Keratinocyte (primary cell): ENCODE measurements at places on chromosomes 6 and 20. TPM values are rescaled to one million over a fixed set of nuclear protein-coding genes. Genes with fewer than 3 reads are reported as not detected.

GRCh38 chr20:59937150-59937549 is 3.0 kb downstream of the PPP1R3D start:
- DNase-seq: no peak

DNA sequence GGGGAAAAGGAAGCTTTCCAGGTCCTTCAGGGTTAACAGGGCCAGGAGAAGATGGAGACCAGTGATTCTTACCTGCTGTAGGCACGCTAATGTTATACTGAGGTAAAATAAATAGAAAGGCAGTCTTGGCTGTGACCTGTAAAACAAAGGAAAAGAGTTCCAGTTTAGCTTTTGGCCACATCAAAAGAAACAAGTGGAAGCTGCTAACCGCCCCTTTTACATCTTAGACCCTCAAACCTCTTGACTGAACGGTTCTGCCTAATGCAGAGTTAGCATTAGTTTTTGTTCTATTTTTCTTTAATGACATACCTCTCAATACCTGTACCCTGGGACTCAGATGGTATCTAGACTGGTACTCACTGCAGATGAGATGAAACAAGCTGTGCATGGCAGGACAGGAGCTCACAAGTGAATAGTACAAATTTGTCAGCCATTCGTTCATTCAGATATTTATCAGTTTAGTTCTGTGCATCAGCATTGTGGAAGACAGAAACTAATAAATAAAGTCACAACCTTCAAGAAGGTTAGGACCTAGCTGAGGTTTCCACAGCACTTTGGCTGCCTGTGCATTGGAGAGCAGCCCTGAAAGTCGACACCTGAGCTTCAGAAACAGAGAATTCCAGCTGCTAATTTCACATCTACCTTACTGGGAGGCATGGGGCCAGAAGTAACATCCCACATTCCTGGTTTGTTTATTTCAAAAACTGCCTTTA is 41.0 kb downstream of the TRAM2 start:
- no peak for DNase-seq

DNA sequence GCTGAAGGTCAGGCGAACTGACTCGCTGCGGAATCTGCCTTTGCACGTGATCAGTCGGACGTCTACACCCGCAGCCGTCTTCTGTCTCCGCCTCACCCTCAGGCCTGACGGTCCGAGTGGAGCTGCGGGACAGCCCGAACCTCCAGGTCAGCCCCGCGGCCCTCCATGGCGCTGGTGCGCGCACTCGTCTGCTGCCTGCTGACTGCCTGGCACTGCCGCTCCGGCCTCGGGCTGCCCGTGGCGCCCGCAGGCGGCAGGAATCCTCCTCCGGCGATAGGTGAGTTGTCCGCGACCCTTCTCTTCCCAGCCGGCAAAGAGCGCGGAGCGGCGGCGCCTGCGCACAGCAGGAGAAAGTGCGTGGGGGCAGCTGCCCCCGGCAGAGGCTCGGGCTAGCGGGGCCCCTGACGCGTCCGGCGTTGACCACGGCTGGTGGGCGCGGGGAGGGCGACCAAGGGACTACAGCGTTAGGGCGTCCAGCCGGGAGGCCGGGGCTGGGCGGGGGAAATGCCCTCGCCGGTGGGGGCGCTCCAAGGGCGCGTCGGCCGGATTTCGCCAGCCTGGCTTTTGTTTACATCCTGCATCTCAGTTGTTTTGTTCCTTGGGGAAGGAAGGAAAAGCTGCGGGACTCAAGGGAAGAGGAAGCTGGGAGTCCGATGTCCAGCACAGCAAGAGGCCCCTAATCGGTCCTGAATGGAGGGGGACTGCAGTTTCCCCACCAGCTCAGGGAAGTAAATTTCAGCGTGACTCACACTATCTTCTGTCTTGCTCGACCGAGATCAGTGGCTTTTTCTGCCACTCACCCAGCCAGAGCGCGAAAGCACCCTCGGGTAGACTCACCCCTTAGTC is at the start of gene SMPDL3A:
Gene SMPDL3A, plus strand, starts transcription at position 77 of the 846 bp plus-strand sequence. Its CDS starts 89 bp downstream, at position 166.
- no peak for DNase-seq

DNA sequence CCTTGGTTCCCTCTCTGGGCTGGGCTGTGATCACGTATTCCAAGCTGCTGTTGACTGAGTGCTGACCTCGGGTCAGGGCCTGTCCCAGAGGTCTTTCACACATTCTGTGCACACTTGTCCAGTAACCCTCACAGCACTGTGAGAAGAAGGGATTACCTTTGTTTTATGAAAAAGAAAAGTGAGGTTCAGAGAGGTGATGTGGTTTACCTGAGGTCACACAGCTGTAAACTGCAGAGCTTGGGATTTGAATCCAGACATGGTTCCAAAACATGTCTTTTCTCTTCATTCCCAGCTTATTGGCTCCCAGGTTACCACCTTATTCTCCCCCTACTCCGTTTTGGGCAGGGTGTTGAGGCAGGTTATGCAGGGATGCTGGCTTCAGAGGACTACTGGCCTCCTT is 28.4 kb upstream of the CDH22 start:
- DNase-seq: no peak

DNA sequence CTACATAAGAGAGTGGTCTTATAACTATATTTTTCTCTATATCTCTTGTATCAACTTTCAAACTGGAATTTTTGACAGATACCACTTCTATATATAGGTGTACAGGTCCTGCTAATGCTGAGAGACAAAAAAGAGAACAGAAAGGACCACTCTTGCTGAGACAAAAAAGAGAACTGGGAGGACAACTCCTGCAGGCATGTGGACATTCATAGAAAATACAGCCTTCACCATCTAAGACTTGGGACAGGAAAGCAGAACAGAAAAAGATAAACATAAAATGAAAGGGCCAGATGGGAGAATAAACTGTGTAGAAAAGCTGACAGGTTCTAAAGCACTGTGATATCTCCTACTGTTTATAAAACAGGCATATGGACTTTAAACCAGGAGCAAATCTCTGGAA is 541.0 kb upstream of the ADGRB3 start:
- DNase-seq: no peak

DNA sequence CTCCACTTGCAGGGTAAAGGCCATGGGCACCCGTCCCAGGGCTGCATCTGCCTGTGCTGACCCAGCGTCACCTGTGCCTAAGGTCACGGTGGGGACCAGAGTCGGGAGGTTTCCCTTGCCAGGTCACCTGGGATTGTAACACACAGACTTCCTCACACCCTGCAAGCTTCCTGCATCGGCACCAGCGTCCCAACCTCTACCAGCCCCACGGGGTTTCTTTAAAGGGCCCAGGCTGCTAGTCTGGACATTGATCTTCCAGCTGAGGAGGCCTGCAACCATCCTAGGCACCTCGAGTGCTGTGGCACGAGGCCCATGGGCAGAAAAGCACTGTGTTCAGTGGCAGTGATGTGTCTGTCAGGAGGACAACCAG is 12.6 kb downstream of the ACSS1 start:
- no peak for DNase-seq

DNA sequence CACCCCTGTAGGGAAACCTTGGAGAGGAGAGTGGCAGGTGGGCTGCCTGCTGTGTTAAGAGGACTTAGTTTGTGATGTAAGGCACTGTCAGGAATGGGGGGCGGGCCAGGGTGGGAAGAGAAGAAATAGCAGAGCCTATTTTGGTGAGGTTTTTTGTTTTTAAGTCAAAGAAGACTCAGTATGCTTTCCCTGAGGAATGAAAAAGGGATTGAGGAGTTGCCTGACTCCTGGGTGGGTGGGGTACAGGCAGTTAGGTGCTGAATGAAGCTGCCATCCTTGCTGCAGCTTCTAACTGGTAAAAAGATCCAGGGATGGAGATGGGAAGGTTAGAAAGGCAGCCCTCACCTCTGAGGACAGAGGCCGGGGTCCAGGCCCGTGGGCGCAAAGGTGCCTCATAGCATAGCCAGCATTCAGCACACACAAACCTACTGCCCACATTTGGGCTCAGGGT is 37.9 kb downstream of the PLCG1 start:
- no peak for DNase-seq

DNA sequence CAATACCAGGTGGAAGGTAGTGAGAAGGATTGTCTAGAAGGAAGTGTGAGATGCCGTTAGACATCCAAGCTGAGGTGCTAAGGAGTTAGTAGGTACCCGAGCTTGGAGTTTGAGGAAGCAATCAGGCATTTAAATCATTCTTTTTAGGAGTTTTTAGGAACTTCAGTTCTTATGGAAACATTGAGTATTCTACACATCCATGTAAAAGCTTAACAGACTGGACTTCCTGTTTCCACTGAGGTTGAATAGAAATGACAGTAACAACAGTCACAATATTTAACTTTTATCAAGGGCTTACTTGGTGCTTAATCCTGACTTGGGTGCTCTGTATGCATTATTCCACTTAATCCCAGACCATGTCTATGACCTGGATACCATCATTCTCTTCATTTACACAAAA is 136.4 kb downstream of the UST start:
- DNase-seq: no peak

DNA sequence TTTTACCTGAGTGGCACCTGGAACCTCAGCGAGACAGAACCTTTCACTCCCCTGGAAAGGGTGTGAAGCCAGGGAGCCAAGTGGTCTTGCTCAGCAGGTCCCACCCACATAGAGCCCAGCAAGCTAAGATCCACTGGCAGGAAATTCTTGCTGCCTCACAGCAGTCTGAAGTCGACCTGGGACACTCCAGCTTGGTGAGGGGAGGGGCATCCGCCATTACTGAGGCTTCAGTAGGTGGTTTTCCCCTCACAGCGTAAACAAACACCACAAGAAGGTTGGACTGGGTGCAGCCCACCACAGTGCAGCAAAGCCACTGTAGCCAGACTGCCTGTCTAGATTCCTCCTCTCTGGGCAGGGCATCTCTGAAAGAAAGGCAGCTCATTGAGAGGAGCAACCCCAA is 134.7 kb upstream of the RSPO3 start:
- no peak for DNase-seq

DNA sequence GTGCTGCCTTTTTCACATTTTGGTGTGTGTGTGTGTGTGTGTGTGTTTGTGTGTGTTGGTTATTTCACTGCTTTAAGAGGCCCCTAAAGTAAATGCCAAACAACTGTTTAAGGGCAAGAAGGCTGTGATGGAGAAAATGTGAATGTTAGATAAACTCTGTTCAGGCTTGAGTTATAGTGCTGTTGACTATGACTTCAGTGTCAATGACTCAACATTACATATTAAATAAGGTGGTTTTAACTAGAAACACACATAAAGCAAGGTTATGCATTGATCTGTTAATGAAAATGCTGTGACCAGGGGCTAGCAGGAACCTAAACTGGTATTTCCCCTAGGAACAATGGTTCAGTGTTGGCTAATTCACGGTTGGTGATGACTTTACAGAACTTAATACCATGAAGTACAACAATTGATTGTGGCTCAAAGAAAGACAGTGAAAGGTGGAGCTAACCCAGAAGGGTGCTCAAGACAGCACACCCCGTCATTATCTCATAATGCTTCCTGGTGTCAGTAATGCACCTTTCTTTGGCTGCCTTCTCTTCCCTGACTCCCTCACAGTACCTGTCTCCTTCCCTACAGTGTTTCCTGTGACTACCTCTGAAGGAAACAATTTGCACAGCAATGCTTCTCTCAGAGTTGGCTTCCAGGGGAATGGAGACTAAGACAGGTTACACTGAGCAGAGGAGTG is 116.1 kb downstream of the RIN2 start:
- no peak for DNase-seq

The ULBP2 gene
- polyA plus RNA-seq: 11.8 to 15.7 TPM (median 14.0 TPM) in 3 replicates

The PPIL6 gene
- 0.82 to 1.4 TPM (median 1.3 TPM) in 3 replicates for polyA plus RNA-seq

The NINL gene
- 0.66 to 0.79 TPM (median 0.75 TPM) in 3 replicates for polyA plus RNA-seq

The SLC26A8 gene
- polyA plus RNA-seq: 0.02 to 0.18 TPM (median 0.04 TPM) in 3 replicates

The UBD gene
- not detected in 3 replicates for polyA plus RNA-seq

The SYNGAP1 gene
- polyA plus RNA-seq: 2.1 to 2.9 TPM (median 2.8 TPM) in 3 replicates

The OR2J1 gene
- not detected in 3 replicates for polyA plus RNA-seq

The GNAS-AS1 gene
- polyA plus RNA-seq: 0.25 to 0.37 TPM (median 0.31 TPM) in 3 replicates

The PLCB1 gene
- 0.15 to 0.37 TPM (median 0.32 TPM) in 3 replicates for polyA plus RNA-seq
